ENCODE measurements at places on chromosomes 11 and 22. TPM values are rescaled to one million over a fixed set of nuclear protein-coding genes. Genes with fewer than 3 reads are reported as not detected.

NUP98 gene
- total RNA-seq, result 115 TPM

ZNF215 gene
- total RNA-seq, result 2.5 TPM

ACP2 gene
- 13.4 TPM for total RNA-seq

MS4A12 gene
- total RNA-seq, result not detected

GRCh38 chr22:24843048-24843447 is 37.0 kb downstream of the SGSM1 start:
- H3K27ac ChIP-seq, result no peak overlapping the region
- no peaks in the 10 kb centered on the region for H3K27me3 ChIP-seq
- no peaks in the 10 kb centered on the region for H3K4me1 ChIP-seq
- no peak for DNase-seq
- no peaks in the 10 kb centered on the region for H3K36me3 ChIP-seq

DNA sequence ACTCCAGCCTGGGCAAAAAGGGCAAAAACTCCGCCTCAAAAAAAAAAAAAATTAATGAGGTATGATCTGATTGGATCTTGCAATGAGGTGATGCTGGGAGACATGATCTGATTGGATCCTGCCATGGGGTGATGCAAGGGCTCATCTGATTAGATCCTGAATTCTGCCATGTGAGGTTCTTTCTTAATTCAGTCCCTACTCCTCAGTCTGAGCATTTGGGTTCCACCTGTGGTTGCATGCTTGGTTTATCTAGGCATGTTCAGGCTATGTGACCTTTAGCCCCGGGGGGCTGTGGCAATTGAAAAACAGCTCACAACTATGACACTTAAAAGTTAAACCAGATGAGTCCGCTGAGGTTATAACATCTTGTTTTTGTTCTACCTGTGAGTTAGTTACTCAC is 4.8 kb upstream of the TRIM6 start:
- H3K27ac ChIP-seq, result no peak overlapping the region
- peaks cover 10% of the 10 kb centered on the region for H3K27me3 ChIP-seq
- DNase-seq, result no peak
- no peaks in the 10 kb centered on the region for H3K36me3 ChIP-seq
- H3K4me3 ChIP-seq, result no peak overlapping the region

GRCh38 chr11:17570034-17570433 is 23.0 kb downstream of the OTOG start:
- peaks cover 8% of the 10 kb centered on the region for H3K4me1 ChIP-seq

- H3K27me3 ChIP-seq, result no peaks in the 10 kb centered on the region
- peaks cover 22% of the 10 kb centered on the region for H3K36me3 ChIP-seq
- no peak for DNase-seq
- peaks cover 5% of the 10 kb centered on the region for H3K4me1 ChIP-seq
Observed at GRCh38 chr11:126311401-126312291, 7.8 kb downstream of the DCPS start.

DNA sequence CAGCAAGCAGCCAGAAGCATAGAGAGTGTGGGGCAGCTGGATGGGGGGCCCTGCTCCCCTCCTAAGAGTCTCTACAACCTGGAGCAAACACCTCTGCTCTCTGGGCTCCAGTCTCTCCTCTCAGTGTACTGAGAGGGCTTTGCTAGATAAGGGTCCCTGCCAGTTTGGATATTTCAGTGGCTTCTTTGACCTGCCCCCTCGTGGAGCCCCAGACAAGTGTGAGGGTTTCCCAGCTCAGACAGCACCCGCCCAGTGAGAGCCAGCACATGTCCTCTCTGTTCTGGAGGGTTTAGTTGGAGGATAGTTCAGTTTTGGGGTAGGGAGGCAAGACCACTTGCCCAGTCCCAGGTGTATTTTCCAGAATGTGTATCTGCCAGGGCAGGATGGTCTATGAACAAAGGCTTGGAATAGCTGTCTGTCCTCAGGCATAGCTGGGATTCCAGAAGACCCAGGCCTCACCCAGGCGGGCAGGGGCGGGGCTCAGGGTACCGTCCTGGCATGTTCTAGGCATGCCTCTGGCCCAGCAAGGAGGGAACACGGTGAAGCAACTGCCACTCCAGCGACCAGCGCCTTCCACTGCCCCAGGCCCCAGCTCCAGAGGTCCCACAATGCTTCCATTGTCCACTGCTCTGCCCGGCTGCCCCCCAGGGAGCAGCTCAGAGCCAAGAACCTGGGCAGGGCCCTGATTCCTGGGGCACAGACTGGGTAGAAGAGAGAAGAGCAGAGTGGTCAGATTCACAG is 7.5 kb upstream of the MICALL1 start:
- no peak for DNase-seq
- no peak overlapping the region for H3K4me3 ChIP-seq
- peaks cover 23% of the 10 kb centered on the region for H3K4me1 ChIP-seq
- no peak overlapping the region for H3K27ac ChIP-seq

GRCh38 chr11:69508974-69509373 is 27.5 kb downstream of the LINC01488 start:
- H3K36me3 ChIP-seq, result no peaks in the 10 kb centered on the region
- H3K4me3 ChIP-seq, result no peak overlapping the region
- peaks cover 7% of the 10 kb centered on the region for H3K4me1 ChIP-seq

DNA sequence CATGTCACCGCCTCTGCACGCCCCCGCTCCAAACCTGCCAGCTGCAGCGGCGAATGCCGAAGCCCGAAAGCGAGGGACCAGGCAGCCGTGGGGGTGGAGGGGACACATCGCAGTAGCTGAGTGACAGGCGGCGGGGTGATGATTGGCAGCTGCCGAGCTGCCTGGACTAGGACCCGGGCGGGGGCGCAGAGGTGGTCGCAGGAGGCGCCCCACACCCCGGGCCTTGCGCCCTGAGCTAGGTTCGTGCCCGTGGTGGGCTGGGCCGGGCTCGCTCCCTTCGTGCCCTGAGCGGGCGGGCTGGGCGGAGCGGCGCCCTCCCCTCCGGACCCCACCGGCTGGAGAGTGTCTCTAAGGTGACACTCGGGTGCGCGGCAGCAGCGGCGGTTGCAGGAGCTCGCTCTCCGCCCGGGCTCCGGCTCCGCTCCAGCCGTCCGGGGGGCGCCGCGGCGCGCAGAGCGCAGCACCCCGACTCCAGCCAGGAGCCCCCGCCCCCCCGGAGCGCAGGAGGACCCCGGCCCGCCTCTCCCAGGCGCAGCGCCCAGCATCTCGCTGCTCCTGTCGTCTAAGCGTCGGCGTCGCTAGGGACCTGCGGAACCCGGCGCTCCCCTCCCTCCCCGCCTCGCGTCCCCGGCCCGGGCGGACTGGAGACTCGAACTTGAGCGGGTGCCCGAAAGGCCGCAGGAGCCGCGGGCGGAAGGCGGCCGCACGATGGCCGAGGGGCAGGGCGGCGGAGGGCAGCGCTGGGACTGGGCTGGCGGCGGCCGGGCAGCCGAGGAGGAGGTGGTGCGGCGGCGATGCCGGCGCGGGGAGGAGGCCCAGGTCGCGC is 14.5 kb upstream of the DGKZ start:
- DNase-seq, result peak; percentile 65
- peak overlapping the region; percentile 38 for H3K27ac ChIP-seq
- H3K4me1 ChIP-seq, result peaks cover 54% of the 10 kb centered on the region
- H3K27me3 ChIP-seq, result no peaks in the 10 kb centered on the region

DNA sequence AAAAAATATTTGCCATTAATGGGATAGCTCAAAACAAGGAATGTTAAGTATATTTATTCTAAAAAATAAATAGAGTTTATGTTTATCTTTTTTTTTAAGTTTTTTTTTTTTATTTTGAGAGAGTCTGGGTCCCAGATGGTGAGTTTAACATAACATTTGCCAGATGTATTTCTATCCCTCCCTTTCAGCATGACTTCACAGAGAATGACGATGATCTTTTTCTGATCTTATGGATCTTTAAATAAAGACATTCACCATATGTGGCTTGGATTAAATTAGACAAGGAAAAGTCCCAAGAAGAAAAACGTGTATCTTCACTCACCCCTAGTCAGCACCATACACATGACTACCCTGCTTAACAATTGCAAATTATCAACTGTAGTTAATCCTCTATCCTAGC is 839.8 kb upstream of the CNTN5 start:
- no peaks in the 10 kb centered on the region for H3K27me3 ChIP-seq
- no peaks in the 10 kb centered on the region for H3K36me3 ChIP-seq
- H3K4me1 ChIP-seq, result no peaks in the 10 kb centered on the region
- H3K27ac ChIP-seq, result no peak overlapping the region

DNA sequence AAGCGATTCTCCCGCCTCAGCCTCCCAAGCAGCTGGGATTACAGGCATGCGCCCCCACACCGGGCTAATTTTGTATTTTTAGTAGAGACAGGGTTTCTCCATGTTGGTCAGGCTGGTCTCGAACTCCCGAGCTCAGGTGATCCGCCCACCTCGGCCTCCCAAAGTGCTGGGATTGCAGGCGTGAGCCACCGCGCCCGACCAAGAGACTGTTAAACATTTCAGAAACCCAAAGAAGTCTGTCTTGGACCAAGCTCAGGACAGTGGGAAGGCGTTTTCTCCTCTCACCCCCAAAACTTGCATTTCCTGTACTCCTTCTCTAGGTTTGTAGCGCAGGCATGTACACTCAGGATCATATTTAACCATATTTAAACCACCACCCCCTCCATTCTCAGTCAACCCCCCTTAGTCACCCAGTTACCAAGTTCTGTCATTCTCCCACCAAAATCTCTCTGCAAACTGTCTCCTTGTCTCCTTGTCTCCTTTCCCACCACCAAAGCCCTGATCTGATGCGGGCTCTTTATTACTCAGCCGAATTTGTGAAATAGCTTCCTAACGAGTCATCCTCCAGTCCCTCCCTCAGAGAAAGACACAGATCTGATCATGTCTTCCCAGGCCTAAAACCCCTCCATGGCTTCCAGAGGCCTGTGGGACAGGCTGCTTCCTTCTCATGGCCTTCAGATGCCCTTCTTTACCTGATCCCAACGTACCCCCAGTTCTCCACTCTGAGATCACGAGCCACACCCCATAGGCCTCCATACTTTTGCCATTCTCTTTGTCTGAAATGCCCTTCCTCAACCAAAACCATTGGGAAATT is 29.0 kb upstream of the CREB3L1 start:
- no peak overlapping the region for H3K27ac ChIP-seq
- H3K27me3 ChIP-seq, result peaks cover 3% of the 10 kb centered on the region
- no peaks in the 10 kb centered on the region for H3K36me3 ChIP-seq
- peaks cover 13% of the 10 kb centered on the region for H3K4me1 ChIP-seq

GRCh38 chr11:20005747-20006146 is 154.5 kb downstream of the DBX1 start:
- H3K4me1 ChIP-seq, result no peaks in the 10 kb centered on the region
- no peak for DNase-seq
- no peak overlapping the region for H3K4me3 ChIP-seq

DNA sequence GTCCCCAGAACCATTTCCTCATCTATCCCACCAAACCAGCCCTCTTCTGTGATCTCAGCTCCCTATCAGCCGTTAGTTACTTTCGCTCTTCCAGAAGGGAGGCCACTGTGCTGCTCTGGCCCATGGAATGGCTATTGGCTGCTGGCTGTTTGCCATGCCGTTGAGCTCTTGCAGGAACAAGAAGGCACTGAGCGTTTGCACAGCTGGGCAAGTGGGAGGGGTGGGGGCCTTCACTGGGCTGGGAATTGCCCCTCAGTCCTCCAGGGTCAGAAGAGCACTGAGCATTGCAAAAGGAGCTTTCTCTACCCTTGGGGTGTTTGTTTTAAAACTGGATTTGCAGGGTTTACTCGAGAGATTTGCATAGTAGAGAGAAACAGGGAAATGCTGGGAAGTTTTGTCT is 129.0 kb upstream of the PARVA start:
- no peak overlapping the region for H3K27ac ChIP-seq
- no peaks in the 10 kb centered on the region for H3K27me3 ChIP-seq
- H3K4me1 ChIP-seq, result peaks cover under 1% of the 10 kb centered on the region

DNA sequence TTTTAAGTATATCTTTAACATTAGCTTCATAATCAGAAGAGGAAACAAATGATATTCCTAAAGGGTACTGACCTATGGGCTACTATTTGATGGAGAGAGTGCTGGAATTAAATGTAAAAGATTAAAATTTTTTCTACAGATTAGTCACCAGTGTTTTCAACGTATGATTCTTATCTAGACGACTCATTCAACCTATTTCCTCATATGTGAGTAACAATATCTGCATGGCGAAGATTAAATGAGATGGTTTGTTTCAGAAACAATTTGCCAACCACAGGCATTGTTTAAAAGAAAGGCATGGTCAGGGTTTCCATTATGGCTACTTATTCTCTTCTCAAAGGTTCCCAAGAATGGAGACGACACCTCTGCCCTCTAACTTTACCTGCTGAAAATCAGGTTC is 20.4 kb downstream of the OR56B4 start:
- H3K27ac ChIP-seq, result no peak overlapping the region
- no peaks in the 10 kb centered on the region for H3K4me1 ChIP-seq
- no peak for DNase-seq
- no peaks in the 10 kb centered on the region for H3K36me3 ChIP-seq

- DNase-seq, result no peak
- peaks cover 23% of the 10 kb centered on the region for H3K4me1 ChIP-seq
- H3K27ac ChIP-seq, result no peak overlapping the region
- H3K36me3 ChIP-seq, result no peaks in the 10 kb centered on the region
- peaks cover 51% of the 10 kb centered on the region for H3K27me3 ChIP-seq
Observed at GRCh38 chr22:43381693-43382092, 30.1 kb upstream of the MPPED1 start.

DNA sequence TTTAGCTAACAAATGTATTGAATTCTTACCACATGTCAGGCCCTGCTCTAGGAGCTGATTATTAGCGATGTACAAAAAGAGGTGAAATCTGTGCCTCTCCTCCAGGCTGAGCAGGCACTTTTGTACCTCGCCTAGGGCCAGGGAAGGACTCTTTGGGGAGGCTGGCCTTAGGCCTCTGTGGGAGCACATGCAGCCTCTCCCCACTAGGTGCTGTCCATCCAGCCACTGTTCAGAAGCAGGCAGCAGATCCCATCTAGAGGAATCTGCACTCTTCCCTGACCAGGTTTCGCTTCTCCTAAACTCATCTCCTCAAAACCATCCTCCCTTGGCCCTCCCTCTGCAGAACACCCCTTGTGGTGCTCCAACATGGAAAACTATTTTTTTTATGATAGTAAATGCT is 51.9 kb upstream of the WT1 start:
- H3K4me1 ChIP-seq, result no peaks in the 10 kb centered on the region
- DNase-seq, result no peak
- no peak overlapping the region for H3K4me3 ChIP-seq

DNA sequence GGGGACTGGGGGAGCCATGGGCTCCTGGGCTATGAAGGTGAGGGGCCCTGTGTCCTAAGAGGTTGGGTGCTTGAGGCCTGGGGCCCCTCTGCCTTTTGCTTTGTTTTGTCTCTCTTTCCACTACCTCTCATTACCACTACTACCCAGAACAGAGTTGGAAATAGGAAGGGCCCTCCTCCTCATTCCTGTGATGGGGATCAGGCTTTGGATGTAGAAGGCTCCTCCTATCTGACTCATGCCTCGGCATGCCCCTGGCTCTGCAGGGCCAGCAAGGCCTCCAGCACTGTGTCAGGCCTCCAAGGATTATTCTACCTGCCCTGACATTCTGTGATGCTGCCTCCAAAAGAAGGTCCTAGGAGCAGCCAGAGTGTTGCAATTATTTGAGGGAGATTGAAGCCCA is 766 bp downstream of the IZUMO1R start:
- peaks cover 10% of the 10 kb centered on the region for H3K27me3 ChIP-seq
- no peaks in the 10 kb centered on the region for H3K4me1 ChIP-seq
- H3K4me3 ChIP-seq, result no peak overlapping the region
- no peak overlapping the region for H3K27ac ChIP-seq
